ENCODE measurements at places on chromosomes 5 and 9. TPM values are rescaled to one million over a fixed set of nuclear protein-coding genes. Genes with fewer than 3 reads are reported as not detected.

The LCN10 gene
- total RNA-seq, result not detected

The ZNF483 gene
- 2.5 TPM for total RNA-seq

The CDO1 gene
- 3.9 TPM for total RNA-seq

The IFNA13 gene
- not detected for total RNA-seq

The PPP2R2B gene
- total RNA-seq, result 2.4 TPM

The TRIM36 gene
- 4.4 TPM for total RNA-seq
